Hematopoietic multipotent progenitor cell treated with erythropoietin and hydrocortisone succinate and interleukin-3 and kit ligand, for 6 days (in vitro differentiated cells): ENCODE measurements at places on chromosomes 13 and 19.
A peak's percentile ranks its signal among the peaks of the same experiment; 100 is the strongest.

GRCh38 chr13:39881887-39882286 lies 226.4 kb downstream of the COG6 start:
- no peak for DNase-seq

DNA sequence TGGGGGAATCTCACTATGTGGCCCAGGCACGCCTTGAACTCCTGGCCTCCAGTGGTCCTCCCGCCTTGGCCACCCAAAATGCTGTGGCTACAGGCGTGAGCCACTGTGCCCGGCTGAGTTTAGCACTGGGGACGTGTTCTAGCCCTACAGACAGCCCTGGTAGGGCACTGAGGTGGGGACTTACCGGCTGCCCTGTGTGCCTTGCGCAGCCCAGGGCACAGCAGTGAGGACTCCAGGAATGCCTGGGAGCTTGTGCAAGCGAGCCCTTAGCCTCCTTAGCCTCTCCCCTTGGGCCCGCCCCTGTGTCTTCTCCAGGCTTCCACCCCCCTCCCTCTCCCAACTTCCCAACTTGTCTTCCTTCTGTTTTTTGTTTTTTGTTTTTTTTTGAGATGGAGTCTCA lies 21.0 kb downstream of the CCNE1 start:
- no peak for DNase-seq

DNA sequence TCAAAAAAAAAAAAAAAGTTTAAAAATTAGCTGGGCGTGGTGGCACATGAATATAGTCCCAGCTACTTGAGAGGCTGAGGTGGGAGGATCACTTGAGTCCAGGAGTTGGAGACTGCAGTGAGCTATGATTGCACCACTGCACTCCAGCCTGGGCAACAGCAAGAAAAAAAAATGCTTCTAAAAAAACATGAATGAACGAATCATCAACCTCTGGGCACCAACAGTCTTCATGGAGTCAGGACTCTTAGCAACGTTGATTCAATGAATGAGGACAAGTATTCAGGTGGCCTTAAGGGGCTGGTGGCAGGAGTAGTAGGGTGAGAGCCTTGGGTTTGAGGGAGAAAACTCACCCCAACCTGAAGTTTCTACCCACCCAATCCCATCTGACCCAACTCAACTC lies 20.6 kb upstream of the OLFM2 start:
- DNase-seq: no peak

- DNase-seq: no peak
Observed at GRCh38 chr19:19750842-19751790, 18.2 kb upstream of the ZNF14 start.

- DNase-seq: no peak
Observed at GRCh38 chr19:3707868-3708206, 347 bp upstream of the TJP3 start.

DNA sequence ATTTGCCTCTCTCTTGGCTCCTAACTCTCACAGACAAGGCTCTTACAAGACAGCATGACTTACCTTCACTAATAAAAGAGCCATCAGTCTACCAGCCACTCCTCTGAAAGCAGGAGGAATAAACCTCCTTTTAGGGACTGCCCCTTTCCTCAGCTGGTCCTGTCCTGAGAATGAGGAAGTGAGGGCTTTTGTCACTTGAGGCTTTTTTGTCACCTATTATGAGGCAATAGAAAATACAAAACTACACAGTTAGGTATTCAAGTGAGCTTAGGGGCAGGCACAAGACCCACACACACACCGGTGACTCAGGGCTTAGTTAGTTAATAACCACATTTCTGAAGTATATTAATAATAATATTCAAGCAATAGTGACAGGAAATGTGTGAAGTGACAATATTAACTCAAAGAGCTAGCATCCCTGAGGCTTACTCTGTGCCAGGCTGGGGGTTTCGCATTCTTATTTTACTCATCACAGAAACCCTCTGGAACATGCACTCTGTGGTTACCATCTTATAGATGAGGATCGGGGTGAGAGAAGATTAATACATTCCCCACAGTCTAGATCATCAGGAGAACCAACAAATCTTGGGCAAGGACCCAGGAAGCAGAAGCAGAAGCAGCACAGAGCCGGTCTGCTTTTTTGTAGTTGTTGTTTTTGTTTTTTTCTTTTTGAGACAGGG lies 379.9 kb downstream of the LIG4 start:
- DNase-seq: no peak

- no peak for DNase-seq
Observed at GRCh38 chr19:7941895-7942596, 1.4 kb downstream of the TIMM44 start.

- peak; percentile 70 for DNase-seq
Observed at GRCh38 chr13:110521946-110522345, 39.6 kb downstream of the RAB20 start.

DNA sequence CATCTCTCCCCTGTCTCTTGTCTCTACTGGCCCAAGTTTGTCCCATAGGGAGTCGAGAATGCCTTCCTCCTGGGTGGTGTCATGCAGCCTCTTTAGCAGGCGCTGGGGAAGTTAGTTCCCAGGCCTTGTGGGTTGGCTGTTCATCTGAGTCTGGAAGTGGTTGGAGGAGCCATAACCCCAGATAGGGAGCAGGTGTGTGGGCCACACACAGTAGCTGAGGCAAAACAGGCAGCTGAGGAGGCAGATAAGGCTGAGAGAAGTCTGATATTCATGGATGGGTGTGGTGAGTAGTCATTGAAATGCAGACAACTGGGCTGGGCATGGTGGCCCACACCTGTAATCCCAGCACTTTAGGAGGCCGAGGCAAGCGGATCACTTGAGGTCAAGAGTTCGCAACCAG lies 40.9 kb upstream of the KPNA3 start:
- DNase-seq: peak; percentile 64

GRCh38 chr19:21045028-21045427 lies 24.6 kb downstream of the ZNF430 start:
- no peak for DNase-seq

DNA sequence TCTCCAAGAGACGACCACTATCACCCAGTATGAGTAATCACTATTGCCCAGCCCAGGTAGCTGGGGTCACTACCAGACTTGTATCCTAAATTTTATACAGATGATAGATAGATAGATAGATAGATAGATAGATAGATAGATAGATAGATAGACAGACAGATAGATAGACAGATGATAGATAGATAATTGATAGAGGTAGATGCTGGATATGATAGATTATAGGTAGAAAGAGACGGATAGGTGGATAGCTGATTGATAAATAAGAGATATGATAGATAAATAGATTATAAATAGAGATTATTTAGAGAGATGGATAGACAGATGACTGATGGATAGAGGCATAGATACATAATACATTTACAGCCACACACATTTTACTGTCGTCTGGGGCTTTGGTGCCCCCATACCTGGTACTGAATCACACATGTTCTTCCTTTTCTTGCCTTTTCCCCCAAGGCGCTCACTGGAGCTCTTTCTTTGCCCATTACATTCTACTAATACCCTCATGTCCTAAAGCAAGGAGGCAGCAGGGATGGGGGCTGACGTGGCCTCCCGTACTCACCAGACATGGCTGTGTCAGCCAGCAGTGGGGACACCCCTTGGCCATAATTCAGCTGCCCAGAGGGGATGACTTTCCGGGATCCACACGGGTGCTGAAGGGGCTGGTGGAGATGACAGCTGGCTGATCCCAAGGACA lies 44.6 kb upstream of the CCNE1 start:
- DNase-seq: no peak

DNA sequence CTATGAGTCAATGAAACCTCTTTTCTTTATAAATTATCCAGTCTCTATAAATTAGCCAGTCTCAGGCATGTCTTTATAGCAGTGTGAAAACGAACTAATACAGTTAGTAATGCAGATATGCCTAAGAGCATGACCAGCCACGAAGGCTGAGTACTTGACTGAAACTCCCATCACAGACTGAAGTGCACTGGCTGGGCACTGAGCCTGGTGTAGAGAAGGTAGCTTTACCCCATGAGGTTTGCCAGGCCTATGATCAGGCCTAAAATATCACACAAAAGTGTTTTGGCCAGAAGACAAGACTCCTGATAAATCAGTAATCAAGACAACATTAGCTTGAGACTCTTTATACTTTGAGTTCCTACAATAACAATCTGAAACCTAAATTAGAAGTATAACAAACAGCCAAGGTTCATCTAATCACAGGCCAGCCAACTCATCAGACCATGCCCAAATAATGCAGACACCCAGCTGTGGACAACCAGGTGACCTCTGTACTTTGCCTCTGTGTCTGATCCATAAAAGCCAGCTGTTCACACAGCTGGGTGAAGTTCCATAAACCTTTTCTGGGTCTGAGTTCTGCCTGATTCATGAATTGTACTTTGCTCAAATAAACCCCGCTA lies 771.8 kb upstream of the SLITRK1 start:
- DNase-seq: no peak

DNA sequence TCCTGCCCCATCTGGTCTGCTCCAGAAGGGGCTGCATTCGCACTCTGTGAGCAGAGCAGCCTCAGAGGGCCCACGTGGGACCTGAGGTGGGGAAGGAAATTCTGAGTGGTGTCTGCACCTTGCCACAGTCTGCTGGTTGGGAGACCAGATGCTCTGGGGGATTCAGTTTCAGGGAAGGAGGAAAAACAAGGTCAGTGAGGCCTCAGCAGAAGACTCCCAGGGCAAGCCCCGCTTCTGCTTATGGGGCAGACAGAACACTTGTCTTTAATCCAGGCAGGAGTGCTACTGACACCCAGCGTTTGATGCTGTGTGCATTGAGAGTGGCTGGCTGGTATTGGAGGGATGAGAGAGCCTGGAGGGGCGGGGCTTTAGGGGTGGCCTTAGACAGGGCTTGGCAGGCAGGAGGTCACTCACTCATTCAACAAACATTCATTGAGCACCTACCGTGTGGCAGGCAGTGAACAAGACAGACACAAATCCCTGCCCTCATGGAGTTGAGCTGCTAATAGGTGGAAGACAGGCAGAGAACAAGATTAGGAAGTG lies 4.9 kb upstream of the CLEC17A start:
- no peak for DNase-seq

GRCh38 chr13:40130871-40131636 lies 475.6 kb downstream of the COG6 start:
- no peak for DNase-seq

GRCh38 chr13:93942016-93942415 lies 537.5 kb downstream of the DCT start:
- DNase-seq: no peak

- DNase-seq: no peak
Observed at GRCh38 chr19:5561559-5561958, 6.2 kb downstream of the TINCR start.

GRCh38 chr13:49938314-49938713 lies 2.2 kb upstream of the SPRYD7 start:
- DNase-seq: peak; percentile 32

- DNase-seq: no peak
Observed at GRCh38 chr19:46232029-46232428, 2.5 kb downstream of the IGFL1 start.

- no peak for DNase-seq
Observed at GRCh38 chr13:51887468-51887867, 25.7 kb downstream of the CCDC70 start.

DNA sequence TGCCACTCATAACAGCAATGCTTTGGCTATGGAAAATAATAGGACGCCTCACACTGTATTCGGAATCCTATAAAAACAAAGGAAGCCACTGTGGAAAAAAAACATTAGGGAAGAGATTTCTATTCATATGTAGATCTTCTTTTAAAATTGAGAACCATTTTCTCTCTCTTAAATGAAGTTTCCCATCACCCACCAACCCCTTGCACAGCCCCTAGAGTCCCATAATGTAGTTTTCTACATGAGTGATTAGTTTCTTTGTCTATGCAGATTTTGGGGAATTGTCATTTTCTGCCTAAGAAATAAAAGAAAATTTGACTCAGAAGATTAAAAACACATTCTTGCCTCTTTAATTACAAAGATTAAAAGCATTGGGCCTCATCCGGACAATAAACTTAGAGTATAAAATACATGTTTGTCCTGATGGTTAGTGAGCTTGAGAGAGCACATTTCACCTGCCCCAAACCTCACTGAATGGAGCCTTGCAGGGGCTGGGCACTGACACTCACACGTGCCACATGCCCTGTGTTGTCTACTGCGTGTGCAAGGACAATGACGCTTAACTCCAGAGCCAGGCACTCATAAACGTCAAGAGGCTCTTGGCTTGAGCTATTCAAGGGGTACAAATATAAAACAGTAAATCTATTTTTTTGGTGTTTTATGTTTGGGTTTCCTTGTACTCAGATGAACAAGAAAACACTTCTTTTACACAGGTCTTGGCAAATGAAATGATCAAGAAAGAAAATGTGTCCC lies 40.0 kb upstream of the KL start:
- DNase-seq: no peak

DNA sequence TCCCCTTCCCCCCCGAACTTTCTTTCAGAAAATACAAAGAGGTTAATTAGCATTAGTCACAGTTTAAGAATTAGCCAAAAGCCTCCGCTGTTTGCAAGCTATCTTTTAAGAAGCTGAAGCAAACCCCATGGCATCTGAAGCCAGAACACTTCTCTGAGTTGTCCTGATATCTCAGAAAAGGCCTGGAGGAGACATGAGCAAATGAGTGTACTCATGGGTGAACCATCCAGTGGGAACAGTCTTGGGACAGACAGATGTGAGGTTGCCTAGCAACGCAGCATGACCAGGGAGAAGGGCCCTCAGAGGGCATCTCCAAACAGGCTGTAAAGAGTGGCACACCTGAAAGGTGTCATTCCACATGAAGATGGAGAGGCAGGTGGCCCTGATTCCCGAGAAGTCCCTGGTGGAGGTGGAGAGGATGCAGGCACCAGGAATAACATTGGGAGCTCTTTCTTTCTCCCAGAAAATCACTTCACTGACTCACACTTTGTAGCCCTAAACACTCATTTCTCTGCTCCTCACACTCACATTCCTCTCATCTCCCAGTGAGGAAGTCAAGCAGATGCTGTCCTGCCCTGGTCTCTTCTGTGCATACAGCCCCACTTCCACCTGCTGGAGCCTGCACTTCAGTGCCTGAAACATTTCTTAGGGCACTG lies 87.0 kb upstream of the TSHZ3 start:
- DNase-seq: no peak

GRCh38 chr13:23554000-23554399 lies 16.2 kb upstream of the TNFRSF19 start:
- DNase-seq: no peak

GRCh38 chr13:101434486-101434885 lies 18.0 kb upstream of the ITGBL1 start:
- DNase-seq: no peak

DNA sequence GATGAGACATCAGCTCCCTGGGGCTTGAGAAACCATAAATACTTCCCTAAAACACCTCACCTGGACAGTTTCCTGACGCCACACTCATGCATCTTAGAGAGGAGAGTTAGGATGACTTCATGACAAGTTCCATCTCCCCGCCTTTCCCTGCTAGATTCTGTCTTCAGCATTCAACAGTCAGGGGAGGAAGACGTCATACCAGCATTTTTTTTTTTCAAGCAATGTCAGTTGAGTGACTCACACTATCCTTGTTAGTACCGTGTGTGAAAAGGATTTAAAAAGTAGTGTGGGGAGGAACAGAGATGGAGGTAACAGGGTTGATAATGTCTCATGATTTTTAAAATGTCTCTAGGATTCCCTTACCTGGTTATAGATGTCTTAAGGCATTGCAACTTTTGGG lies at the start of gene OR7D2:
OR7D2 (plus strand) TSS at position 79 of the 400 bp plus-strand sequence. CDS start 6,803 bp downstream, outside the sequence.
- DNase-seq: no peak

GRCh38 chr13:49185264-49185663 lies 34.9 kb upstream of the MLNR start:
- no peak for DNase-seq
